ENCODE measurements at places on chromosomes 16 and 17.

DNA sequence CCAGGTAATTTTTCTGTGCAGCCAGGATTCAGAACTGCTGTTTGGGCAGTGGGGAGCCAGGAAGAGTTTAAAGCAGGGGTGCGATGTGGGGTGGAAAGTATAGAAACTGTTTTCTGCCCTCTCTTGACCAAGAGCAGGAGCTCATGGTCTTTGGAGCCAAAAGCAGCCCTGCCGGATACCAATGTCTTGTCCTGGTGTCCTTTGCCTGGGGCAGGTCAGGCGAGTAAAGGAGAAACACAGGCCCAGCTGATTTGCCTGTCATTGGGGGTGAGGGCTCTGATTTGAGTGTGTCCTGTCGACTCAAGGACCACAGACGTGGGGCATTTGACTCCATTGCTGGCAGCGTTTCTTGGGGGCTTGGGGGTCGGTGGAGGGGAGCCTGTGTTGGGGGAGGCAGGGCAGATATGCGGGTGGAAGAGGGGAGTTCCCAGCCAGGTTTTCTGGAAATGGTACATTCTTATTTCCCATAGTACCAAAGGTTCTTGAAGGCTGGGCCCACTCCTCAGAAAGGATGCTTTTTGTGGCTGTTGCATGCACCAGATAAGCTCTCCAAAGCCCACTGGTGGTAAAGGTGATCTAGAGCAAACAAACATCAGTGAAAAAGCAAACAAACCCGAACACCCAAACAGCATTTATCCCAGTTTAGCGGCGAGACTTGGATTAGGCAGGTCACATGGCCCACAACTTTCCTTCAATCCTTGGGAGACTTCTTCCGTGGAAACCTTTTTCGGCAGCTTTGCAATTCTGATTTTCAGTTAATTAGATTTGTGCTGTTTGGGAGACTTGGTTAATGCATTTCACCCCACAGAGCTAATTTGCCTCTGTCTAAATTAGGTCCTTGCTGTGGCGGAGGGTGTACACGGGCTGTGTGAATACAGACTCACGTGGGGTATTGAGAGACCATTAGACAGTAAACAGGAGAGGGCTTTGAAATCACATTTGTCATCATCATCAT lies 59.0 kb downstream of the MSI2 start:
- no peak for DNase-seq

GRCh38 chr17:30580916-30581315 lies 103.7 kb downstream of the GOSR1 start:
- no peak for DNase-seq

DNA sequence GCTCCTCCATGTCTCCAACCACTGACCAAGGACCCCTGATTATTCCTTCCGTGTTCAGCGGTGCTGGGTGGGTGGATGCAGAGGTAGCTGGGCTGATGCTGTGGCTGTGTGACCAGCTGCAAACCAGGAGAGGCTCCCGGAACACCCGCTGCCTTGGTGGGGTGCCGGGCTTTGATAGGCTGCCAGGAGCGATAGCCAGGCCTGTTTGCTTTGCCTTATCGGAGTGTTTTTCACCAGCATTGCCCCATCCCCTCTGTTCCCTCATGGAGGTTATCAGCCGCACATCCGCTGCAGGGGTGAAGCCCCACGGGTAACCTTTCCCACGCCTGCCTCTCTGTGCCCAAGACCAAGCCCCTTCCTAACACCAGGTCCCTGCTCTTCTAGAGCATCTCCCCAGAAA lies 354.3 kb downstream of the C16orf95 start:
- no peak for DNase-seq

GRCh38 chr16:80040814-80041213 lies 440.3 kb upstream of the MAF start:
- no peak for DNase-seq

GRCh38 chr17:77884019-77884418 lies 74.5 kb upstream of the TNRC6C start:
- peak; percentile 86 for DNase-seq

DNA sequence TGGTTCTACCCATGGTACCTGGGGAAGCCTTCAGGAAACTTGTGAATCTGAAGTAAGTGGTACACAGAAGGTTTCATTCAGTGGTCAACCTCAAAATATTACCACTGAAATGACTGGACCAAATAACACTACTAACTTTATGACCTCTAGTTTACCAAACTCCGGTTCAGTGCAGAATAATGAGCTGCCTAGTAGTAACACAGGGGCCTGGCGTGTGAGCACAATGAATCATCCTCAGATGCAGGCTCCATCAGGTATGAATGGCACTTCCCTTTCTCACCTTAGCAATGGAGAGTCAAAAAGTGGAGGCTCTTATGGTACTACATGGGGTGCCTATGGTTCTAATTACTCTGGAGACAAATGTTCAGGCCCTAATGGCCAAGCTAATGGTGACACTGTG lies 55.9 kb upstream of the SLC5A11 start:
- DNase-seq: no peak

- DNase-seq: no peak
These were observed 86.8 kb downstream of the CDYL2 start for GRCh38 chr16:80717611-80718010.

DNA sequence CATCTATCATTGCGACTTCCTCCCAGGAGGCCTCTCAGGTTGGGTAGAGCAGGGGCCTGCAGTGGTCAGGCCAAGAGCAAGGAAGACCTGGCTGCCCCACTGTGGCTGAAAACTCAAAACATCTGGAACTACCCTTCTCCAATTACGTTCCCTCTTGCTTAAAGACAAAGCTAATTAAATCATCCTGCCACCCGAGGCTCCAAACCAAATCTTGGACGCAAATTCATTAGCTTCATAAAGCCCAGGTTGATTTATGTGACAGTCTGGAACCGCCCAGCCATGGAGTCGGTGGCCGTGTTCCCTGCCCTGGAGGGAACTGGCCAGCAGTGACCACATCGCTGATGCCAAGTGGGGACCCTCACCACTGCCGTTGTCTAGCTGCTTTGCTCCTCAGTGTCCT lies 21.4 kb downstream of the GRIN2C start:
- DNase-seq: no peak

DNA sequence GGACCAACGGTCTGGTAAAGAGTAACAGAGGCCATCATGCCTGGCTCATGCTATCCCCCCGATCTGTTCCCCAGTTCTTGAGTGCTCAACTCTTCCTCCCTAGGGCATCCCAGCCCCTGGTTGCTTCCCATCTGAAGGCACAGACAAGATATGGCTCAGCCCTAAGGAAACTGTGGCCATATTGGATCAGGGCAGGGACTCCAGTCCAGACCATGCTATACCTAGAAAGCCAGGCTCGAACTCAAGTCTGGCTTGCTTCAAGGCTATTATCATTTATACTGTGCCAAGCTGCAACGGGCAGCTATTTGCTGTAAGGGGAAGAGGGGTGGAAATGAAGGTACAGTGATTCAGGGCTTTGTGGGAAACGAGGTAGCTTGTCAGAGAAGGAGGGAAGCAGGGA lies 2.8 kb downstream of the UBTF start:
- DNase-seq: no peak

DNA sequence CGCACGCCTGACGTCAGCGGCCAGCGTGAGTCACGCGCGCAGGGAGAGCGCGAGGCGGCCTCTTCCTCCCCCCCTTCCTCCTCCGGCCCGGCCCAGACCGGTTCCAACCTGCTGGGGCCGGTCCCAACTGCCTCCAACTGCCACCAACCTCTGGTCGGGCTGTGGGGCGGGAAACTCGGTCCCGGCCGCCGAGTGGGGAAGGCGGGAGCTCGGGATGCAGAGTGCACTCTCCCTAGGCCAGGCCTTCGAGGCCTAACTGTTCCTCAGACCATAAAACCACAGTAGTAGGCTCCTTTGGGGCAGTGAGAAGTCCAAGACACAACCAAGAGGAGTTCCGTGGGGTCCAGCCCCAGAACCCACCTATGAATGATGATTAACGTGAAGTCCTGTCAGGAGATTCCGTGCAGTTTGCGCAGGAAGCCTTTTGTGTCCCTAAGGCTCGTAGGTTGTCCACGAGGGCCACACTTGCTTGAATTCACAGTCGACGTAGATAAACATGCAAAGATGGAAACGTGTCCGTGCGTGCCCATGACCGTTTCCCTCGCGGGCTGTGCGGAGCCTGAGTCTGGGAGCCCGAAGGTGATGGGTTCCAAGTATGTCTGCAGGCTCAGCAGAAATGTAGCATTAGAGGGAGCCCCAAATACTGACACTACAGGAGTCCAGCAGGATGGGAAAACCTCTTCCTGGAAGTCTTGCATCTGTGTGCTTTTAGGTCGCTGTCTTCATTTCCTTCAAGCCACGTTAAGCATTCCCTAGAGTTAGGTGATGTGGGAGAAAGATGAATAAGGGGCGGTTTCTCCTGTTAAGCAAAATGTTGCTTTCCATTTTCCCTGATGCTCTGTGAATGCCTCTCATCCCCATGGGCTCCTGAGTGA lies 647 bp downstream of the UNK start:
- peak; percentile 95 for DNase-seq

DNA sequence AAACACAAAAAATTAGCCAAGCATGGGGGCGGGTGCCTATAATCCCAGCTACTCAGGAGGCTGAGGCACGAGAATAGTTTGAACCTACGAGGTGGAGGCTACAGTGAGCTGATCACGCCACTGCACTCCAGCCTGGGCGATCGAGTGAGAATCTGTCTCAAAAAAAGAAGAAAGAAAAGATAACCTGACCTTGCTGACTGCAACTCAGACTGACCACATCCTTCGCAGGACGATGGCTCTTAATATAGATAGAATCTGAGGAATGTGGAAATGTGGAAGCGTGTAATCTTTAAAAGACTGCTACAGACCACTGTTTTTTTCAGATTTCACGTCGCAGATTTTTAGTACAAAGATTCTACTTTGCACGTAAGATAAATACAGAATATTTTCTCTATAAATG lies 37.8 kb downstream of the KLHDC4 start:
- DNase-seq: no peak

GRCh38 chr16:47142486-47142820 lies 1.3 kb downstream of the NETO2 start:
- peak; percentile 3 for DNase-seq
